ENCODE measurements at places on chromosomes 12 and 14. TPM values are rescaled to one million over a fixed set of nuclear protein-coding genes. Genes with fewer than 3 reads are reported as not detected.

The P2RX2 gene
- total RNA-seq, result not detected

The KRT85 gene
- not detected for total RNA-seq

The KRT83 gene
- not detected for total RNA-seq

The CLEC4D gene
- not detected for total RNA-seq

The PLCZ1 gene
- not detected for total RNA-seq

The ZNF385A gene
- total RNA-seq, result 1.1 TPM

The CARMIL3 gene
- under 0.01 TPM for total RNA-seq

The RPL10L gene
- not detected for total RNA-seq

The ACVRL1 gene
- total RNA-seq, result 24.1 TPM

The BCL11B gene
- not detected for total RNA-seq

The MUCL1 gene
- total RNA-seq, result not detected

The PTPN6 gene
- 0.22 TPM for total RNA-seq

The JPH4 gene
- not detected for total RNA-seq

The ZBTB42 gene
- total RNA-seq, result 3.3 TPM

The GNB3 gene
- 6.2 TPM for total RNA-seq

The ZC2HC1C gene
- 2.3 TPM for total RNA-seq

The KLRB1 gene
- not detected for total RNA-seq

The GYS2 gene
- not detected for total RNA-seq

The NCKAP5L gene
- total RNA-seq, result 40.3 TPM

The PMEL gene
- 0.88 TPM for total RNA-seq

The GDF3 gene
- total RNA-seq, result not detected

The GLS2 gene
- not detected for total RNA-seq

The DEGS2 gene
- total RNA-seq, result not detected

The DLK1 gene
- not detected for total RNA-seq

The HOXC6 gene
- total RNA-seq, result 4.8 TPM

The SIX4 gene
- total RNA-seq, result 16.6 TPM

The VPS37B gene
- 32.1 TPM for total RNA-seq

The IGFBP6 gene
- 250 TPM for total RNA-seq

The EID3 gene
- 9.0 TPM for total RNA-seq

The LALBA gene
- total RNA-seq, result not detected

The KLRK1 gene
- total RNA-seq, result not detected

The RNF41 gene
- total RNA-seq, result 104 TPM

The SLC10A1 gene
- total RNA-seq, result not detected

The HVCN1 gene
- 4.3 TPM for total RNA-seq

The CRACR2A gene
- total RNA-seq, result 9.9 TPM

The MYF6 gene
- total RNA-seq, result not detected

The STAC3 gene
- total RNA-seq, result 0.43 TPM

The MSI1 gene
- not detected for total RNA-seq

The INHBC gene
- not detected for total RNA-seq

The USP44 gene
- 0.29 TPM for total RNA-seq

The MDM1 gene
- 16.3 TPM for total RNA-seq

The SLC25A47 gene
- total RNA-seq, result not detected

The HOXC10 gene
- total RNA-seq, result 5.2 TPM

The RAP1B gene
- 192 TPM for total RNA-seq

The TCP11L2 gene
- 55.4 TPM for total RNA-seq

The RNF212B gene
- total RNA-seq, result not detected

The PAN2 gene
- total RNA-seq, result 20.6 TPM

The FBLN5 gene
- 61.1 TPM for total RNA-seq

The ABCC9 gene
- total RNA-seq, result 0.22 TPM

The TCL1B gene
- not detected for total RNA-seq

The MYO1H gene
- total RNA-seq, result not detected

The ZNF740 gene
- total RNA-seq, result 8.6 TPM

Data from placental pericyte (primary cell).